ENCODE measurements at places on chromosomes 3 and 15. TPM values are rescaled to one million over a fixed set of nuclear protein-coding genes. Genes with fewer than 3 reads are reported as not detected.

SLC22A14 gene
- total RNA-seq: 0.20 TPM

ASB14 gene
- not detected for total RNA-seq

SH2D7 gene
- total RNA-seq: not detected

MKRN2 gene
- 23.9 TPM for total RNA-seq

LMOD3 gene
- total RNA-seq: not detected

TTLL13 gene
- total RNA-seq: 2.2 TPM

C15orf62 gene
- 0.64 TPM for total RNA-seq

TRIM42 gene
- total RNA-seq: not detected

C2CD4A gene
- not detected for total RNA-seq

OCA2 gene
- total RNA-seq: 1.5 TPM

ERICH6 gene
- total RNA-seq: 0.35 TPM

ANKRD34C gene
- total RNA-seq: not detected

EPHA6 gene
- not detected for total RNA-seq
